Activated CD8-positive, alpha-beta memory T cell treated with anti-CD3 and anti-CD28 coated beads, Interleukin-2, amount 10 ng/mL, durations not matched to agents 7 days and 5 days (primary cell): ENCODE measurements at places on chromosomes 1 and 21. TPM values are rescaled to one million over a fixed set of nuclear protein-coding genes. Genes with fewer than 3 reads are reported as not detected.

GJA4 gene
- not detected for total RNA-seq

NUDT4B gene
- total RNA-seq, result 0.84 TPM

EIF3I gene
- total RNA-seq, result 162 TPM

IL12RB2 gene
- total RNA-seq, result 54.0 TPM

GJB3 gene
- not detected for total RNA-seq

RBM15 gene
- total RNA-seq, result 76.5 TPM

GJC2 gene
- total RNA-seq, result 1.8 TPM

OR2L8 gene
- total RNA-seq, result not detected

AMY1C gene
- not detected for total RNA-seq
